ENCODE measurements at places on chromosomes 6 and 20.

DNA sequence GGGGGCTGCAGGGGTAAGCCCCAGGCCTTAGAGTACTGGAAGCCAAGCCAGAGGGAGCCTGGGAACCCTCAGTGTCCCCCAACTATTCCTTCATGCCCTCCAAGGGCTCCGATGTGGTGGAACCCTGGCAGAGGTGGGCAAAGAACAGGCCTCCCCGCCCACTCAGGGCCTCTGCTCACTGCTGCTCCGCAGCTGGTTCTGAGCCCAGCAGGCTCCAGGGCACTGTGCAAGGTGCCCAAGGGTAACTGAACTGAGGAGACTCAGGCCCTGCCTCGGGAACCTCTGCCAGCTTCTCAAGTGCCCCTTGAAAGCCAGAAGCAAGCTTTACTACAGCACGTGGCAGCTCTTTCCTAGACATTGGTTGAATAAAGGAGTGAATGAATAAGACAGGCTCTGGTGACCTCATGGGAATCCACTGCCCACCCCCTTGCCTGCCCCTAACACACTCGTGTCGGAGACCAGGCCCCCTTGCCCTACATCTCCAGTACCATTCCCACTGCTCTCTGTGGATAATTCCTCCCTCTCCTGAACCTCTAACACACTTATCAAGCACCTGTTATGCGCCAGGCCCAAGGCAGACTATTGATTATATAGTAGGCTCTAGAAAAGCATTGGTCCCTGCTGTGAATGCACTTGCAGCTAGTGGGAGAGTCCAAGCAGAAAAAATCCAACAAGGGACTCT is 55.0 kb downstream of the TOX2 start:
- no peak for DNase-seq

DNA sequence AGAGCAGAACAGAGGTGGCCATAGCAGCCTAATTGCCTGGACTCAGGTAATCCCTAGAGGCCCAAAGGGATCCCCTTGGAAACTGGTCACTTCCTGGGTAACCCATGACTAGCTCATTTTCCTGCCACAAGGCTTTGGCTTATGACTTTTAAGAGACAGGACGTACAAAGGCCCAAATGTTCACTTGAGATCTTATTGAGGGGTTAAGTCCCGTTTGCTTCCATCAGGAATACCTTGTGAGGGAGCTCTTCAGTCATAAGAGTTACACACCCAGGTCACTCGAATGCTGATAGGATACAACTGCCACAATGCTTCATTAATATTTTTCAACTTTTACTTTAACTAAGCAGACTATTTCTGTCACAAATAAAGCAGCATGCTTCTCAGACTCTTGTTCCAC is 51.7 kb downstream of the TMEM170B start:
- DNase-seq = no peak

GRCh38 chr20:44455126-44455525 is 20.5 kb upstream of the TTPAL start:
- DNase-seq = no peak

DNA sequence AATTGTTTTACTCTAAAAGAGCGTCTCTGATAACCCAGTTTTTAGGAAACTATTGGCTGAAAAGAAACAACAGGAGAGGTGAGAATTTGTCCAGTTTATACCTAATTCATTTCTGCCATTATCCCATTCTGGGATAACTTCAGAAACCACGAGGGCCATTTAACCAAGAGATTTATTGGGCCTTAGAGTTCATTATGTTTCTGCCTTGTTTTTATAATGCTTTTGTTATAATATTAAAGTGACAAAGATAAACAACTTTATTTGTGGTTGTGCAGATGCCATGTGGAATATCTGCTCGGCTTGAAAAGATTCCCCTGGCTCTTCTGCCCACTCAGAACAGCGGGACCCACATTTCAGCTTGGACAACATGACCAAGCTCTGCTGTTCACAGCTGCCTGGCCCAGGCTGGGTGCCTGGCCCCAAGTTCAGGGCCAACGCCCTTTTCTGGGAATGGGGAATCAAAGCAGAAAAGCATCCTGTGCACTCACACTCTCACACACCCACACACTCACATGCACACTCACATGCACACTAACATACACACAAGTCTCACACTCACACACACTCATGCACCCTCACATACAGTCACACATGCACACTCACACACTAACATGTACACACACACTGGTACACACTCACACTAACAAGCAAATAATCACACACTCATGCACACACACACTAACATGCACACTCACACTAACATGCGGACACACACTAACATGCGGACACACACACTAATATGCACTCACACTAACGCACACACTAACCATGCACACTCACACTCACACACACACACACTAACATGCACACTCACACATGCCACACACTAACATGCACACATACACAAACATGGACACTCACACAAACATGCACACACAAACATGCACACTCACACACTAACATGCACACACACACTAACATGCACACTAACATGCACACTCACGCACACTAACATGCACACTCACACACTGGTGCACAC is 86.7 kb upstream of the NEDD9 start:
- DNase-seq = no peak

- DNase-seq = no peak
These were observed 432.8 kb downstream of the GRIK2 start for GRCh38 chr6:101826269-101826668.

- no peak for DNase-seq
These were observed 46.2 kb upstream of the RNGTT start for GRCh38 chr6:89009624-89010059.
